ENCODE measurements at places on chromosomes 5 and 9.

DNA sequence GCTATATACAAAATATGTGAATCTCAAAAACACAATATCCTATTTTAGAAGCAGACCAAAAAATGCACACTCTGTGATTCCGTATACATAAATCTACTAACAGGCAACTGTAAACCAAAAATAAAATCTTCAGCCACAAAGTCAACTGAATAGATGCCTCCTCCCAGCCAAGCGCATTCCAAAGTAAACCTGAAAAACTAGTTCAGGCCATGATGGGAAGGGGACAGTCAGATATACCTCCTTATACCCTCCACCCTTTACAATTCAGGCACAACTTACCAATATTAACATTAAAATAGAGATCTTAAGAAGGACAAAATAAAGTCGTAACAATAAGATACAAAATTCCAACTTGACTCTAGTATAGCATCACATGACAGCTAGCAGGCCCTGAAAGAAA is 1604.5 kb upstream of the NUDT12 start:
- DNase-seq, result no peak

DNA sequence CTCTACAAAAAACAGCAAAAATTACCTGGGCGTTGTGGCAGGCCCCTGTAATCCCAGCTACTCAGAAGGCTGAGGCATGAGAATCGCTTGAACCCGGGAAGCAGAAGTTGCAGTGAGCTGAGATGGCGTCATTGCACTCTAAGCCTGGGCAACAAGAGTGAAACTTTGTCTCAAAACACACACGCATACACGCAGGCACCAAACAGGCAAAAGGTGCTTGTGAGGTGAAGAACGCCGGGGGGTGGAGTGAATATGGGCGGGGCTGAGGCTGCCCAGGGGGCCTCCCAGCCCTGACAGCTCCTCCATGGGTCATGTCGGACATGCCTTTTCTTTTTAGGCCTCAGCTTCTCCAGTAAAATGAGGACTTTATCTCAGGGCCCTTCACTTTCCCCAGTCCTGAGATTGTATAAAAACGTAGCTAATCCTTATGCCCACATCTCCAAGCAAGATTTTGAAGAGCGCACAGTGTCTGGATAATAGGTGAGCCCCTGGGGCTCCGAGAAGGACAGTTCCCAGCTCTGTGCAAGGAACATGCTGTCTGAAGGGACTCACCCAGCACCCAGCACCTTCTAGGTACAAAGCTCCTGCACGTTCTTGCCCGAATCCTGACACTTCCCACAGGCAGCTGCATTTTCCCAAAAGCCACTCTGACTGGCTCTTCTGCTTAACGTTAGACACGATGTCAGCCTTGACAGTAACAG is 168.3 kb downstream of the COL23A1 start:
- DNase-seq, result no peak

GRCh38 chr9:36492865-36493264 is 79.8 kb upstream of the MELK start:
- no peak for DNase-seq

DNA sequence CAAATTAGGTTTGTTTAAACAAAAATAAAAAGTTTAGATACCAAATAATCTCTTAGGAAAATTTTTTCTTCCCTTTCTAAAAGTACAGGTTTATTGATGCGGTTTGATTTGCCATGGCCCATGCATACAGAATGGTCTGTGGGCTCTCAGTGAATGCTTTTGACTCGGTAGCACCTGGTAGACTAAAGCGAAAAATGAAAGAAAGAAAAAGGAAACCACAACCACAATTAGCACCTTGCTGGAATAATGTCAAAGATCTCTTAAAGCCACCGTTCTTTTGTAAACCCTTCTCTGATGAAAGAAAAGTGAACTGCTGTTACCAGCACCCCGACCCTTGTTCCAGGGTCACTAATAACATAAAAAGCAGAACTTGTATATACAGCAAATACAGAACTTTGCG is 157.9 kb downstream of the NFIB start:
- no peak for DNase-seq

GRCh38 chr9:89361816-89362646 is 43.7 kb downstream of the SECISBP2 start:
- no peak for DNase-seq

DNA sequence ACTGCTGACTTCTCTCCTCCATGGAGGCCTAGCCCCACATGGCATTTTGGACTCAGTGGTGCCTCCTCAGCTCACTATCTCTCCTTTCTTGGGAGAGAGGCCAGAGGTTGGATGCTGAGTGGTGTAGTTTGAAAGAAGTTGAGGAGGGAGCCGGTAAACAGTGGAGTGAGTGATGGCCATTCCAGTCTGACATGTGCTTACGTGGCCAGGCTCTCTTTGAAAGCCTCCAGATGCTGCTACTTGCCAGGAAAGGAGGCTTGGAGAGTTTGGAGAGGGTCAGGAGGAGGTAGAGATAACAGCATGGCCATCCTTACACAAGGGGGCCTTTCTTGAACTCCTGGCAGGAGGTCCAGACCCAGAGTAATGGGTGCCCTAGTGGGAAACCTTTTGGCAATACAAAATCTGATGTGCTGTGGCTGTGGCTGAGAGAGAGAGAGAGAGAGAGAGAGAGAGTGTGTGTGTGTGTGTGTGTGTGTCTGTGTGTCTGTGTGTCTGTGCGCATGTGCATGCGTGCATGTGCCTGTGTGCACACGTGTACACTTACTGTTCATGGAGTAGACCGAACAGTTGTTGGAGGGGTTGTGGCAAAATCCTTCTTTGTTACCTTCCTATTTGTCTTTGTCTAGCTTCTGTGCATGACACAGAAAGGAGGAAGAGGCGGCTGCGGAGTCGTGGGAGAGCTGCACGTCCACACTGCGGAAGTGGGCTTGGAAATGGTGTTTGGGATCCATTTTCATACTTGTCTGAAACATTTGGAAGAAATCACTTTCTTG is 37.8 kb downstream of the RALGPS1 start:
- DNase-seq, result no peak

- no peak for DNase-seq
Measured at GRCh38 chr5:169569513-169569912, 14.1 kb upstream of the SPDL1 start.

GRCh38 chr9:88571419-88571818 is 36.4 kb downstream of the NXNL2 start:
- DNase-seq, result no peak

DNA sequence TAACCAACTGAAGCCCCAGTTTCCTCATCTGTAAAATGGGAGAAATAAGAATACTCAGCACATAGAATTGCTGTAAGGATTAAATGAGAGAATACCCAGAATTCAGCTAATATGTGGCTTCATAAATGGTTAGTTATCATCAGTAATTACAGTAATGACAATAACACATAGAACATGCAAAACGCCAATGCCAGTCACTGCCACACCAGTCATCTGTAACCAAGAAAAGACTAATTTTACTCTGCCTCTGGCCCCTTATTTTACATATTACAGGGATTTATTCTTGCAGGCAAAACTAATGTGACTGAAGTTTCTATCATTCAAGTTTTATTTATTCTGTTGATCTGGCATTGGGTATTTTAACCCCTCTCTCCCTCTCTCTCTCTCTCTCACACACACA is 46.5 kb downstream of the EBF1 start:
- no peak for DNase-seq

DNA sequence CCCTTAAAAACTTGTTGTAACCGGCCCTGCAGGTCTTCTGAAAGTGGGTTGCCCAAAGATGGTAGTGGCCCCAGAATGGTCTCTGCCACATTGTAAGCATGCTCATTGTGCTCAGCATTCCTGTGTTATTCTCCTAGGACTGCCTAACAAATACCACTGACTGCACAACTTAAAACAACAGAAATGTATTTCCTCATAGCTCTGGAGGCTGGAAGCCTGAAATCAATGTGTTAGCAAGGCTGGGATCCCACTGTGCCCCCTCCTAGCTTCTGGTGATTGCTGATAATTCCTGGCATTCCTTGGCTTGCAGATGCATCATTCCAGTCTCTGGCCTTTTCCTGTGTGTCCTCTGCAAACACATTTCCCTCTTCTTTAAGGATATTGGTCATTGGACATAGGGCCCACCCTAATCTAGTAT is 3.4 kb upstream of the GCNT4 start:
- no peak for DNase-seq

GRCh38 chr5:41277476-41278245 is 64.3 kb upstream of the C6 start:
- DNase-seq, result no peak

DNA sequence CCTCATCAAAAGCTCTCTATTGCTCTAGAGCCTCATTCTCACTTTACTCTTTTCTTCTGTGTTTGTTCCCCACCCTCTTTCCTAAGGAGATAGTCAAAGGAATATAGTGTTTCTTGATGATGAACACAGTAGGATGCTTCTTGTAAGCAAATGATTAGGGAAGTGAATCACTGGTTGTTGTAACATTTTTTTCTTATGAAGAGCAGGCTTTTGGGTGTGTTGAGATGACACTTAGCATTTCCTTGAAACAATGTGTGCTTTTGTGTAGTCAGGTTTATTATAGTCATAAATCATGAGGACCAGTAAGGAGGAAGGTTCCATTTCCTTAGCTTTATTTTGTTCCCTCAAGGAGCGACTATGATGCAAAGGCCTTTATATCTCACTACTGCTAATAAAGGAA is 1991.3 kb upstream of the C9orf72 start:
- DNase-seq, result no peak

- no peak for DNase-seq
Measured at GRCh38 chr9:19998153-19998552, 209.3 kb upstream of the SLC24A2 start.

DNA sequence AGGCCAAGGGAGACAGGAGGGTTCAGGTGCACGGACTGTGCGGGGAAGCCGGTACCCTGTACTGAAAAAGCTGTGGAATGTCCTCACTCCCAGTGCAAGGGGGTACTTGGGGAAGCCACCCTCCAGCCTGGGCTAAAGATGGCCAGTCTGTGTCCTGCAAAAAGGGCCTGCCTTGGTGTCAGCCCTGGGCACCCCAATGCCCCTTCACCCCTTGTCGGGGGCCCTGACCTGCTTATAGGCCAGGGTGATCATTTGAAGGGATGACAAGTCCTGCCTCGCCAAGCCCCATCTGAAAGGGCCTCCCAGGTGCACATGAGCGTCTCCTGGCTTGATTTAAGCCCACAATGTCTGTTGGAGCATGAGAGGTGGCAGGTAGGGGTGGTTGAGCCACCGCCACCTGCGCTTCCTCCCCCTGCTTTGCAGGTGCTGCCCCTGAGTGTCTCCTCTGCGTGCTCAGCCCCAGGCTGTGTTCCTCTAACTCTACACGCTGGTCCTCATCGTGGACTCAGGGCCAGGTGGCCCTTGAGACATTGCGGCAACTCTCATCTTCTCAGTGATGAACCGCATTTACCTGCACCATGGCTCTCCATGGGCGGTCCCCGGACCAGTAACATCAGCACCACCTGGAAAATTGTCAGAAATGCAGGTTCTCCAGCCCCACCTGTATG is 97.0 kb downstream of the ANKRD33B start:
- DNase-seq, result no peak

- DNase-seq, result no peak
Measured at GRCh38 chr5:133697536-133698258, 85.4 kb upstream of the FSTL4 start.

DNA sequence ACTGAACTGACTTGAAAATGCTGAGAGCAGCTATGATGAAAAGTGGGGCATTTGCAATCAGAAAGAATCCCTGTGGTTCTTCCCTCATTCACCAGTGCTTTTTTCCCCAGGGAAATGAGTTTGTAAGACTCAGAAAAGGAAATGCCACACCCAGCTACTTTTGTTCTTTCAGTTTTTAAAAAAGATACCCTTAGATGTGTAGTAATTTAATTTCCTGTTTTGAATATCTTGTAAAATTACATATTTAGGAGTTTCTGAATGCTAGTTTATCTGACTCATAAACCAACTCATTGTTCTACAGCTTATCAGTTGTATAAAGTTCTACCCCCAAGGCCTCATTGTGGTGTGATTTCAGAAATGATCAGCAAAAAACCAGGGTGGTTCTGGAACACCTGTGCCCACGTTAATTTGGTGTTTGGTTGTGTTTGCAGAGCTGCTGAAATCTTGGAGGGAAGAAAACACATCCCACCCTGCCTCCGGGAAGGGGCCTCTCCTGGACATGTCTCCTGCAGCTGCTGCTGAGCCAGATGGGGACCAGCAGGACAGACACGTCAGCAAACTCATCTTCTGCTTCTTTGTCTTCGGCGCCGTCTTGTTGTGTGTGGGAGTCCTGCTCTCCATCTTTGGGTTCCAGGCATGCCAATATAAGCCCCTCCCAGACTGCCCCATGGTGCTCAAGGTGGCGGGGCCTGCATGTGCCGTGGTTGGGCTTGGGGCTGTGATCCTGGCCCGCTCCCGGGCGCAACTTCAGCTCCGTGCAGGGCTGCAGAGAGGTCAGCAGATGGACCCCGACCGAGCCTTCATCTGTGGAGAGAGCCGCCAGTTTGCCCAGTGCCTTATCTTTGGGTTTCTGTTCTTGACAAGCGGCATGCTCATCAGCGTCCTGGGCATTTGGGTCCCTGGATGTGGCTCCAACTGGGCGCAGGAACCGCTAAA is 2.8 kb downstream of the TMEM171 start:
- DNase-seq, result no peak

DNA sequence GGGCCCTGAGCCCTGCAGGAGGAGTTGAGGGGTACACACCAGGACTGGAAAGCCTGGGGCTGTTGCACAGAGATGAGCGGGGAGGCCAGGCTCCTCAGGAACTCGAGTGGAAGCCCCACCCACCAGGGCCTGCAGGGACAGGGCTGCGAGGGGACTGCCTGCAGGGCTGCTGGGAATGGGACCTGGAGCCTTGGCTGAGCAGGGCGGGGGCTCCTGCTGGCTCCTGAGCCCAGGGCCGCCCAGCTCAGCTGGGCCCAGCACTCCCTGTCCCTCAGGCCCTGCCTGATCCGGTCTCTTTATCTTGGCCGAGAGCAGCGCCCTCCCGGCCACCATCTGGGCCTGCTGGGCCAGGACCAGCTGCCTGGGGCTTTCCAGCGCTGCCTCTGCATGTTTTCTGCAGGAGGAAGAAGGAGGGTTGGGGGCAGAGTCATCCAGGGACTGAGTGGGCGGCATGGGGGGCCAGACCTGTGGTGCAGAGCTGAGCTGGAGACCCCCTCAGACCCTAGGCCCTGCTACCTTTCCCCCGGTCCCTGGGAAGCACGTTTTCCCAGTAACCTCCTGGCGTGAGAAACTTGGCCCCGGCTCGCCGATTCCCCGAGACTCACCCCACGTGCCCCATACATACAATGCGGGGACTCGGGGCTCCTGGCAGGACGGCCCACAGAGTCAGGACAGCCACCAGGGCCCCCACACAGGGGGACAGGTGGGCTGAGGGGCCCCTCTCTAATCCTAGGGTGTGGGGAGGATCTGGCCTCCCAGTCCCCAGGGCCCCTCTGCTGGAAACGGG is 9.4 kb downstream of the LCN12 start:
- no peak for DNase-seq

- DNase-seq, result no peak
Measured at GRCh38 chr5:72109625-72110024, 2.4 kb downstream of the MAP1B start.

- no peak for DNase-seq
Measured at GRCh38 chr5:154708846-154709245, 46.3 kb upstream of the LARP1 start.

GRCh38 chr5:112978836-112979235 is 2.2 kb downstream of the DCP2 start:
- DNase-seq, result no peak

DNA sequence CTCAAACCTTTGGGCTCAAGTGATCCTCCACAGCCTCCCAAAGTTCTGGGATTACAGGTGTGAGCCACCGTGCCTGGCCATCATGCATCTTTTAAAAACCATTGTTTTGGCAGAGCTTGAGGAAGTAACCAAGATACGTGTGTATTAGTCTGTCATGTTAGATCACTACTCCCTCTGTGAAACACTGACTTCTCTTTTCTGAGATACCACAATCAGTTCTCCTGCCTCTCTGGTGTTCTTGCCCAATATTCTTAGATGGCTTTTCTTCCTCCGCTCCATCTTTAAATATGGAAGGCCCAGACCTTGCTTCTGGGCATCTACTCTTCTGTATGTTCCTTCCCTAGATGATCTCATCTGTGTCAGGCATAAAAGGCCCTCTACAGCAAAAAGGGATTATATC is 14.2 kb upstream of the CCNB1 start:
- DNase-seq, result no peak

Measured in non-pigmented ciliary epithelial cell (primary cell).